ENCODE measurements at places on chromosomes 12 and 14. TPM values are rescaled to one million over a fixed set of nuclear protein-coding genes. Genes with fewer than 3 reads are reported as not detected.

DNA sequence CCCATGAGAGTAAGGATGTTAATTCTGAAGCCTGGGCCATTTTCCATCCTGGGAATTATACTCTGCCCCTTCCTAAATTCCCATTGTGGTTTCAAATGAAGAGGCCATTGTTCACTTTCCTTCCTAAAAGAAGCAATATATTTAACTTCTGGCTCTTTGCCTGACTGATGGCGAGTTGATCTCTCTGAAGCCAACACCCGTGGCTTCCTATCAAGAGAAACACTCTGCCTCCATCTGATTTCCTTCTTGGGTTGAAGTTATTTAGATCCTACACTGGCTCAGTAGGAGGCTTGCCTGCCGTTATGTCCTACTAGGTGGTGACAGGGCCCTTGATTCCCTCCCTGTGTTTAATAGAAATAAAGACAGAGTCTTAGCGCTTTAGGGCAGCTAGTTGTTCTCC is 97.4 kb downstream of the PRKCH start:
- DNase-seq: no peak

DNA sequence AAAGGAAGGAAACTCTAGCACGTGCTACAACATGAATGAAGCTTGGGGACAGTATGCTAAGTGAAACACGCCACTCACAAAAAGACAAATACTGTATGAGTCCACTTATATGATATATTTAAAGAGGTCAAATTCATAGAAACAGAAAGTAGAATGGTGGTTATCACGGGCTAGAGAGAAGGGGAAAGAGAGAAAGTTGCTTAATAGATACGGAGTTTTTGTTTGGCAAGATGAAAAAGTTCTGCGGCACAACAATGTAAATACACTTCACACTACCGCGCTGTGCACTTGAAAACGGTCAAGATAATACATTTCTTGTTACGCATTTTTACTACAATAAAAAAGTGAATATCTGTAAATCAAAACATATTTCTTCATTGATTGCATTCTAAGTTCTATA is 37.3 kb downstream of the FBLN5 start:
- no peak for DNase-seq

GRCh38 chr12:118356809-118357256 is 15.9 kb downstream of the TAOK3 start:
- DNase-seq: no peak

DNA sequence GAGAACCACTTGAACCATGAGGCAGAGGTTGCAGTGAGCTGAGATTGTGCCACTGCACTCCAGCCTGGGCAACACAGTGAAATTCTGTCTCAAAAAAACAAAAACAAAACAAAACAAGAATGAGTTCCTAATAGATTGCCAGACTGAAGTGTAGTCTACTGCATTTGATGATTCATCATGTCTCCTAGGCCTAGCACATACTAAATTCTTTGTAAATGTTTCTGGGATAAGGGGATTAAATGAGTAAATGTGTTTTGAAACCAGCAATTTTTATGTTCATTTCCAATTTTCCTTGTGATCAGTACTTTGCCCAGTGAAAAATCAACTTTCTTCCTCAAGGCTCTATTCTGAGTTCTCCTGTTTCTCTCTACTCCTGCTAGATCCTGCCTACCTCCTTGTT is 2.9 kb upstream of the DYRK2 start:
- no peak for DNase-seq

DNA sequence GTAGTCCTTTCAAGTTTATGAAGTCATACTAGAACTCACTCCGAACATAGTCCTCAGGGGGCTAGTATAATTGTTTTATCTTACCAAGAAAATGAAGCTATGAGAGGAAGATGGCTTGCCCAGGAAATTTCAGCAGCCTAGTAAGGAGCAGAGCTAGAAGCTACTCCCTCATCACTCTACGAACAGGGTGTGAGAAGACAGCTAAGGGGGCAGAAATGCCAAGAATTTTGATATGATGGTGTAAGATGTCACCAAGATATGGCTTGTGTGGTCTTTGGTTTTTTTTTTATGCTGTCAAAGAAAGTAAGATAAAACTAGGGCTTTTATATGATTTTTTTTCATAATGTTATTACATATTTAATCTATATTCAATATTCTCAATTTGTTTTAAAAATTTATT is 47.6 kb downstream of the PRICKLE1 start:
- DNase-seq: no peak

- DNase-seq: no peak
These were observed 27.8 kb downstream of the SNRNP35 start for GRCh38 chr12:123485756-123486155.

GRCh38 chr12:53326460-53327185 is 5.2 kb upstream of the AAAS start:
- DNase-seq: no peak

DNA sequence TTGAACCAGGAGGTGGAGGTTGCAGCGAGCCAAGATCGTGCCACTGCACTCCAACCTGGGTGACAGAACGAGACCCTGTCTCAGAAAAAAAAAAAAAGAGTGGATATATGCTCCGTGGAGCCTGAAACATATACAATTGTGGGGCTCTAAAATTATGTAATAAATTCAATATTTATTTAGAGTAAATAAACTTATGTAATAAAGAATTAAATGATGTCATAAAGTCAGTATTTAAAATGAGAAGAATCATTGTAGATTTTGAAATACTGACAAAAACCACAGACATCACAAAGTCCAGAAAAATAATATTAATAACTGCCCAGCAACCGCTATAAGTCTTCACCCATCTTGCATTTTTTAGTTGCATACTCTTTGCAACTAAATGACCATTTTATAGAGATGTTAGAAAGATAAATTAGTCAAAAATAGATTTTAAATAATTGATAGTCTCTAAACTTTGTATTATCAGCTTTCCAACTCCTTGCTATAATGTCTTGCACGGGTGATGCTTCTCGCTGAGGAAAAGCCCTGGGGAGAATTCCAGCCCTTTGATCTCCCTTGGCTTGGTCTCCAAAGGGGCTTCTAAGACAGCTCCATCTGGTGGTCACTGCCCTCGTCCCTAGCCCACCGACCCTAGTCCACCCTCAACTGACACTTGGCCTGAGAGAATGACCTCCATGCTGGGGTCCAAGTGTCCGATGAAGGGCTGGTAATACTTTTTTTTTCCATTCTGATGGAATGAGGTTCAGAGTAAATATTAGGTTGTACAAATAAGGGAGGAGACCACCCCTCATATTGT is 7.9 kb upstream of the TMBIM6 start:
- DNase-seq: no peak

- DNase-seq: no peak
These were observed 108.6 kb upstream of the TTC7B start for GRCh38 chr14:90924621-90925340.

GRCh38 chr14:75053396-75054291 is 2.4 kb upstream of the MLH3 start:
- no peak for DNase-seq

DNA sequence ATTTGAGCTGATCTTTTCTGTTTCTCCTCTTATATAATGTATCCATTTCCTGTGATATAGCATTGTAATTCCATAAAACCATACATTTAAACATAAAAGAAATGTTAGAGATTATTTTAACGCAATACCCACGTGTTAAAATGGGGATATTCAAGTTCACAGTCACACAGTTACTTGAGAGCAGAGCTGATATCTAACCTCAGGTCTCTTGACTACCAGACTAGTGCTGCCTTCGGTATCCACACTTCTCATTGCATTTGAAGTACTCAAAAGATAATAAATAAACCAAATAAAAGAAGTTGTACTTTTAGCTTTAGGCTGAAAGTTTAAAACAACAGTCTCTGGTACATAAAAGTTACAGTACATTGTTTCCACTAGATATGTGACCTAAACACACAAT is 2.9 kb downstream of the CLECL1 start:
- DNase-seq: no peak

The KRT85 gene
- total RNA-seq: not detected

The GTF2A1 gene
- total RNA-seq: 33.7 TPM

The CCDC63 gene
- not detected for total RNA-seq

The EID3 gene
- total RNA-seq: 7.8 TPM

The FOXG1 gene
- total RNA-seq: not detected

The C12orf60 gene
- total RNA-seq: 1.5 TPM

Measured in activated CD8-positive, alpha-beta T cell treated with anti-CD3 and anti-CD28 coated beads, Interleukin-2, amount 10 ng/mL, durations not matched to agents 7 days and 5 days (primary cell).